SK-N-MC (cell line): ENCODE measurements at places on chromosomes 3 and 15.

GRCh38 chr3:169112153-169112892, 551.2 kb downstream of the MECOM start:
- no peak for DNase-seq

GRCh38 chr3:130430266-130430665, 84.8 kb downstream of the COL6A5 start:
- no peak for DNase-seq

DNA sequence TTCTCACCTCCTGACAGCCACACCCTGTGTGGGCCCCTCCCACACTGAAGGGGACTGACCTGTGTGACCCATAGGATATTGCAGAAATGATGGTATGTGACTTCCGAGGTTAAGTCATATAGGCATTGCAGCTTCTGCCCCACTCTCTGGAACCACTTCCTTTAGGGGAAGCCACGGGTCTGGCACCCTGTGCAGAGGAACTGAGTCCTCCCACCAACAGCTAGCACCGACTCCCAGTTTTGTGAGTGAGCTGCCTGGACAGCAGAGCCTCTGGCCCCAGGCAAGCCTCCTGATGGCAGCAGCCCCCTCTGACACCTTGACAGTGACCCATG, 24.6 kb upstream of the SLC6A6 start:
- no peak for DNase-seq

DNA sequence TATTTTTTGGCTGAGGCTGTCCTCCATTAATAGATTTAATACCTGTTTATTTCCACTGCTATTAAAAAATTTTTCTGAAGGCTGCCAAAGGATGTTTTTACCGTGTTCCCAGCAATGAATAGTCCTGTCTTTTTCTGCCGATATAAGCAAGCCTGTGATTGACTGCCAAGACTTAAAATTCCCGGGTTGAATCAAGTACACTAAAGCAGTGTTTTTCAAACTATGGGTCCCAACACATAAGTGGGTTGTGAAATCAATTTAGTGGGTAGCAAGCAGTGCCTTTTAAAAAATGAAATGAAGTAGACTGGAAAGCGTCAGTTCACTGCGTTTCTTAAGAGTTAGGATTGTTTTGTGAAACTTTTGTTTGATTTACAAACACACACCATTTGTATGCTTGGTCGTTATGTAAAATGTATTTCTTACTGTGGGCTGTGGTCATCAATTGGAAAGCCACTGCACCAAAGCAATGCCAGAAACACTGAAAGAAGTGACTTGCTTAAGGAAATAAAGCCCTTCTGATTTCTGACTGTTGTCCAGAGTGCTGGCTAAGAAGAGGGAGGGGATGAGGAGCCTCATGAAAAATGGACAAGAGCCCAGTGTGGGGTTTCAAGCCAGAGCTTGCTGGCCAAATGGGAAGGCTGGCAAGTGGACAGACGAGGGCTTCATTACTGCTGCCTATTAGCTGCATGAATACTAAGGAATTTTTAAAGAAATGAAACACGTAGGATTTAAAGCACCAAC, 206.0 kb downstream of the THRB start:
- DNase-seq, result no peak

DNA sequence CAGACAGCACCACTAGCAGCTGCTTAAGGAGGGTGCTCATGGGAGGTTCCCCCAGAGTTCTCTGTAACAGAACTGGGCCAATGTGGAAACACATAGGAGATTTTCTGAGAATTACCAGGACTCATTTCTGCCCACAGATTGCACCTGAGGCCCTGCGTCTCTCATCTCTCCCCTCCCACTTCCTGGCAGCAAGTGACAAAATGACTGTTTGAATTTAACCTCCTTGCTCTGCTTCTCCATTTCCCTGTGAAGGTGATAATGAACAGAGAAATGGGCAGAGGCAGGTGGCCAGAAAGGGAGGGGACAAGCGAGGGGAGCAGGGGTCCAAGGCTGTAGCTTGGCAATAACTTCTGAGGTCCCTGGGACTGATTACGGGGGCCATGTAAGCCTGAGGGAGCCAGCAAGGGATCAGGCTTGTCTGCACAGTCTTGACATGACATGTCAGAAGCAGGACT, 8.0 kb downstream of the EPHB1 start:
- DNase-seq, result no peak

DNA sequence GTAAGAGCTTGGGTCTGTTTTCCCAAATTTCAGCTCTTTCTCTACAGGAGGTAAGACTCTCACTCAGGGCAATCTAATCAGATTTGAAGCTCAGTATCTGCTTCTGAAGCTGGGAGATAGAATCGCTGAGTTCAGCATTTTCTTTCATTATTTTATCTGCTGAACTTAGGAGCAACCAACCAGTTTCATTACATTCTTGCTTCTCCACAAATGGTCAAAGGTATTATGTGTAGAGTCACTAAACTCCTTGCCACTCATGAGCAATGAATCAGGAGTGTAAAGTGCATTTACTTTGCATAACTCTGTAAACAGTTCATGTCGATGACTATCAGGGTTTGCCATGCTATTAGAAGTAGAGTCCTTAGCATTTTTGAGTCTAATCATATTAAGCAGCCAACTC, 249.4 kb downstream of the CHL1 start:
- DNase-seq, result no peak

DNA sequence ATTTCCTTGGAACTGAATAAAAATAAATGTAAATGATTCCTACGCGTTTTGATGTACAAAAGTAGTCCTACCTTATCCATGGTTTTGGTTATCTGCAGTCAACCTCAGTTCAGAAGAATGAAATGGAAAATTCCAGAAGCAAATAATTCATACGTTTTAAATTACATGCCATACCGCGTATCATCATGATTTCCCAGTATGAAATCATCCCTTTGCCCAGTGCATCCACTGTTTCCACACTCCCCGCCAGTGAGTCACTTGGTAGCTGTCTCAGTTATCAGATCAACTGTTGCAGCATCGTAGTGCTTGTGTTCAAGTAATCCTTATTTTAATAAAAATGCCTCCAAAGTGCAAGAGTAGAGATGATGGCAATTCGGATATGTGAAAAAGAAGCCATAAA, 9.1 kb upstream of the MFSD1 start:
- DNase-seq, result no peak

GRCh38 chr15:89412905-89413411, 78.3 kb upstream of the POLG start:
- DNase-seq, result no peak

- DNase-seq, result no peak
Measured at GRCh38 chr15:81785181-81785580, 260.6 kb downstream of the MEX3B start.

DNA sequence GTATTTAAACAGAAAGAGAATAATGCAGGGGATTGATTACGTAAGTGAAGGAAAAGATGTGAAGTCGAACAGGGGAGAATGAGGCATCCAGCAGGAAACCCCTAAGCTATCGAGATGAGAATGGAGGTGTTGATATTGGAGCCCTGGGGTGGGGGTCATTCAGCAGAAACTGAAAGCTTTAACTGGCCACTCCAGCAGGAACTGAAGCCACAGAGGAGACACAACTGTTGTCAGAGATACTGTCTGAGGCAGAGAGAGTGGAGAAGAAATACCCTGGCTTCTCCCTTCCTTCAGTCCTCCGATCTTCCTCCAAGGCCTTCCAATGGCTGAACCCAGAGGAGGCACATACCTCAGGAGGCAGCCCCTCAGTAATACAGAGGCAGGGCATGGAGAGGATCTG, 152.4 kb downstream of the THRB start:
- no peak for DNase-seq

DNA sequence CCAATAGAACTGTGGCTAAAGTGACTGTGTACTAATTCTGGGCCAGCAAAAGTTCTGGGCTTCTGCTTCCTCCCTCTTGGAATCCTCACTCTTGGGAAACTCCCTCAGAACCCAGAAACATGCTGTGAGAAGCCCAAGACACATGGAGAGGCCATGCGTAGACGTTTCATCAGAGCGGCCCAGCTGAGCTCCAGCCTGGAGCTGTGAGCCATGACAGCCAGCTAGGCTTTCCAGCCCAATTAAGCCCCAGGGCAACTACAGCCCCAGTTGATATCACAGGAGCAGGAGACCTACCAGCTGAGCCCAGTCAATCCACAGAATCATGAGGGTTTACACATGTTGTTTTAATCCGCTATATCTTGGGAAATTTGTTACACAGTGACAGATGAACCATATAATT, 43.6 kb upstream of the CNOT10 start:
- no peak for DNase-seq

GRCh38 chr15:56763141-56763895, 30.0 kb upstream of the ZNF280D start:
- DNase-seq, result no peak

DNA sequence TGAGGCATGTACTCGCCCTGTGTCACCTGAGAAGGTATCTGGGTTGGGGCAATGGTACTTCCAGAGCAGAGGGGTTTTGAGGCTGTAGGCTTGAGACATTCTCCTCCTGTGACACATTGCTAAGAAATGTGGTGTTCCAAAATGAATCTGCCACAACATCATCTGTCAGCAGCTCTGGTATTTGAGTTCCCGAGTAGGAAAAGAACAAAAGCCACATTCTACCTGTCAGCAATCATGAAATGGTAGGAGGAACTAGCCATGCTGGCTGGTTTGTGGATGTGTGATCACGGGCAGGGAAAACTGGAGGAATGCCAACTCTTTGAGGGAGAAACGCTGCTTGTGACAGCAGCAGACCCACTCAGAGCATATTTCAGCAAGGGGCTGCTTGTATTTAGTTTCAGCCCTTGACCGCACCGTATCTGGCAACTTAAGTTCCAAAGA, 579.4 kb upstream of the TBL1XR1 start:
- DNase-seq, result no peak

DNA sequence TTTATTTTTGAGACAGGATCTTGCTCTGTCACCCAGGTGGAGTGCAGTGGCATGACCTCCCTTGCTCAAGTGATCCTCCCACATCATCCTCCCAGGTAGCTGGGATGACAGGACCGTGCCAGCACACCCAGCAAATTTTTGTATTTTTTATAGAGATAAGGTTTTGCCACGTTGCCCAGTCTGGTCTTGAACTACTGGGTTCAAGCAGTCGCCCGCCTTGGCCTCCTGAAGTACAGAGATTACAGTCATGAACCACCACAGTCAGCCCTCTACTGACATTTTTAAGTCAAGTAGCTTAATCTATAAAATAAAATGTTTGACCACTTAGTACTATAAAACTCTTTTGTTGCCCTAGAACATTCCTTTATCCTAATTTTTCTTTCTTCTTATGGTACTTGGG, 198.8 kb downstream of the FNDC3B start:
- no peak for DNase-seq

DNA sequence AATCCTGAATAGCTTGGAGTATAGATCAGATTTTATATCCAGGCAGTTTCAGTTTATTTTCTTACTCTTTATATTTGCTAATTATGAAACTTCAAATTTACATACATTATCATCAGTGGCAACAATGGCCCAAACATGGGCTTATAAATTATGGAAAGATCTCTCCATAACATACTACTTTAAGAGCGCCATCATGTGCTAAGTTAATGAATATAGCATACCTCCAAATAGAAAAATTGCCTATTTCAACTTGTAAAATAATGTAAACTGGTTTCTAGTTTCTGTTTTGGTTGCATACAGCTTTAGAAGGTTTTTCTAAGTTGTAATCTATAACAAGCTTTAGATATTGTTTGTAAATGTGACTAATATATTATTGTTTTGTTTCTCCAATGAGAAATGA, 531.3 kb upstream of the UBE2E2 start:
- no peak for DNase-seq

DNA sequence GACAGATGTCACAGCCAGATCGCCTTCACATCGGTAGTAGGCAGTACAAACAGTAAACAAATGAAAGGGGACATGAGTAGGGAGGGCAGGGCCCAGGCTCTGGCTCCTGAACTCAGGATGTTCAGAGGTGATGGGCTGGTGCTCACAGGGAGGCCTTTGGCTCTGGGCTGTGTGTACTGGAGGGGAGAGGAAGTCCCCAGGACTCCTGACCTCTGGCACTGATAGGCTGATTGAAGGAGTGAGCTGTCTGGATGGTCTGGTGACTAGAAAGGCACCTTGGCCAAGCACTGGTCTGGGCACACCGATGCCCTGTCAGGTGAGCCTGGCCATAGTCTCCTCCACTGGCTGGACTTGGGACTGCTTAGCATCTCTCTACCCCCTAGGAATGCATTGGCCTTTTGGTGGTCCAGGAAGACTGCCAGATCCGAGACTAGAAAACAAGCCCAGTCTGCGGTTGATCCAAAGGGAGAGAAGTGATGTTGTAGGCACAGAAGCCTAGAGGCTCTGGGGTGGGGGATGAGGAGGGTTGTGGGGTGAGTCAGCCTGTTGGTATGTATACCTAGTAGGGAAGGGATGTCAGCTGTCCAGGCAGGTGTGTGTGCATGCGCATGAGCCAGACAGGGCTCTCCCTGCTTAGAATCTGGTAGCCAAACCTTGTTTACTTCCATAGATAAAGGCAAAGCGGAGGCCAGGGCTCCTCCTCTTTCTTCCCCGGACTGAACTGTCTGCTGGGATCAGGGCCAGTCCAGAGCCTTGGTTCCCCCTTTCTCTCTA, 1.9 kb downstream of the SPINT1 start:
- no peak for DNase-seq

DNA sequence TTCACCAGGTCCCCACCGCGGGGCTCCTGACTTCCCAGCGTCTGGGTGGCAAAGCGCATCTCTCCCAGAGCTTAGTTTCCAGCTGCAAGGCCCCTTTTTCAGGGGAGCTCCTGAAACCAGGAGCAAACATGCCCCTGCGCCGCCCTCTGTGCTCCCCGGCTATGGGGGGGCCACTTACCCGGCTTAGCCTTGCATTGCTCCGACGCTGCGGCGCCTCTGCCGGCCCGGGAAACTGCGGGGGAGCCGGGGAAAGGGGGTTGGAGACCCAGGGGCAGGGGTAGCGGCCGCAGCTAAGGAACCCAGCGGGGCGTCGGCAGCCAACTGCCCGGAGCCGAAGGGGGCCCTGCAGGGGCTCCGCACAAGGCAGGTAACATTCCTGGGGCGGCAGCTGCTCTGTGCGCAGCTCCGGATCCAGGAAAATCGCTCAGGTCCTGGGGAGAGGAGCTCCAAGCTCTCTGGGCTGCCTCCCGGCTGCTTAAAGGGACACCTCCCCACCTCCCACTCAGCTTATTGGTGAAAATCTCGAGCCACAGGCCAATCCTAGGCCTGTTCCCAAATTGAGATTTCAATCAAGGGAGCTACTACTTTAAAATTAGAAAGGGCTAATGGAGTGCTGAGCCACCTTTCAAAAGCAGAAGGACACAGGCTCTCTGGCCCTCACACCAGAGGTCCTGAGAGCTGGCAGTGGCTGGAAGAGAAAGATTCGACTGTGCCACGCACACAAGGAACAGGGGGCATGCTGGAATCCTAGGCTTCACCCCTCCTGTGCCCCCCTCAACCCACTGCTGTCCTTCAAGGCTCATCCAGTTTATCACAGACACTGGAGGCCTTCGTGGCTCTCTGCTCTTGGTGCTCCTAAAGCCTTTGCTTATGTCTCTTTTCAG, 42.7 kb upstream of the PRICKLE2 start:
- no peak for DNase-seq

DNA sequence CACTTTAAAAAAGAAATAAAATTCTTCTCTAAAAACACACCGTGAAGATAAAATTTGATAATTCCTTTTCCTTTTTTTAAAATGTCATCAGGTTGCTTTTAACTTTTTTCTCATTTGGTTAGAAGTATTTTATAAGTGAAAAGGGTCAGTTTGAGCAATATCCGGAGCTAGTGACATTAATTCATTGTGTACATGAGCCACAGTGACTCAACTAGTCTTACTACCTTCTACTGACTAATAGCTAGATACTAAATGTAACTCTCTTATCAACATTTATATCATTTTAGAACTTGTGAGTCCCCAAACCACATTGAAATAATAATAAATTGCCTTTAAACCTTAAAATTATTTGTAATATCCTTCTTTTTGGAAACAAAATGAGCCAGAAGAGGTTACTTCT, 101.2 kb upstream of the ZBTB20 start:
- DNase-seq, result no peak

GRCh38 chr3:101081446-101081845, 88.2 kb upstream of the ABI3BP start:
- no peak for DNase-seq
